ENCODE measurements at places on chromosomes 5 and 9.

DNA sequence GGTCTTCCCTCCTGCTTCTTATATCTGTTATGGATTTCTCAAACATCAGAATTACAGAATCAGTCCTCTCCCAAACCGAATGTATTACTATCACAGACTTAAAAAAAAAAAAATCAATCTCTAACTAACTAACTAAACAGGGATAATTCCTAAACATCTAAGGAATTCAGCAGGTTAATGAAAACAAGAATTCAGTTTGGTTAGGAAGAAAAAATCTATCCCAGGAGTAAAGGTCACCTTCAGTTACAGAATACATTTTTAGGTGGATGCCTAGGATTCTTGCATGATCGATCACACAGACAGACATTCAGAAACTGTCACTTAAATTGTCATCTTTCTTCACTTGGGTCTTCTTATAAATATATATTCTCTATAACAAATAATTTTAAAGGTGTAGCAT lies 11.5 kb downstream of the PTAR1 start:
- no peak for DNase-seq

DNA sequence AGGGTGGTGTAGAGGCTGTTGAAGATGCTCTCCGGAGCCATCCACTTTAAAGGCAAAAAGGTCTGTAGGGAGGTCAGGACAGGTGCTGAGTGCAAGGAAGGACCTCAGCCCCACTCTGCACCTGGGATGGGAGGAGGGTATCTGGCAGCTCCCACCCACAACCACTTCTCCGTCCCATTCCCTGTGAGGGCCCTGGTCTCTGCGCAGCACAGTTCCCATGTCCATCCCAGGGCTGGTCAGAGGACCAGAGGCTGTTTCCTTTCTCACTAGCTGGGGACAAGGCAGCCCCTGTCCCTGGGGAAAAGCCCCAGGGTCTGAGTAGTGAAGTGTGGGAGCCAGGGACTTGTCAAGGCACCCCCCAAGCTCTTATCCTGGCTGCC lies 33.7 kb upstream of the CSF1R start:
- DNase-seq, result no peak

GRCh38 chr9:121895818-121896544 lies 197.1 kb downstream of the TTLL11 start:
- DNase-seq, result no peak

DNA sequence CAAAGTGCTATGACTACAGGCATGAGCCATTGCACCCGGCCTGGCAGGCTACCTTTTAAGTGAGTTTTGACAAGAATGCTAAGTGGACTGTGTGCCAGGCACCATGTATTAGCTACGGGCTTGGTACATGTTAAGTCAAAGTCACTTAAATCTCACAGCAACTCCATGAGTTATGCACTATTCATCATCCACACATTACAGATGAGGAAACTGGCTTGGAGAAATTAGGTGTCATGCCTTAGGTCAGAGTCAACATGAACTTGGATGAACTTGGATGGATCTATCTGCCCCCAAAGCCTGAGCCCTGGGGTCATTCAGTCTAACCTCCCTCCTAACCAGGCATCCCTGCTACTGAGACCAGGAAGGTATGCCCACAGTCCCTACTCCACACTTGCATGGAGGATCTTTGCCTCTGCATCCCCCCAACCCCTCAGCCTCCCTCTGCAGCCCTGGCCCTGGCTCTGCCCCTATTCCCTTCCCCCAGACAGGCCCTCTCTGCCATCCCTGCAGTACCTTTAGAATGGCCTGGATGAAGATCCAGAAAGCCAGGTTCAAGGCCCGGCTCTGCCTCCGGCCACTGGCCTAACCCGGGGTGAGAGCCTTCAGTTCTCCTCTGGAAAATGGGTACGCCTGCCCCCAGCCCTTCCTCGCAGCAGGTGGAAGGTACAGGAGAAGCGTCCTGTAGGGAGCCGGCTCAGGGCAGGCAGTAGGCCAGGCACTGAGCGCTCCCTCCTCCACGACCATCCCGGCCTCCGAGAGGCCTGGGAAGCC lies 685 bp upstream of the ADGRD2 start:
- no peak for DNase-seq

GRCh38 chr5:159210210-159210661 lies 883 bp upstream of the RNF145 start:
- peak; percentile 24 for DNase-seq

DNA sequence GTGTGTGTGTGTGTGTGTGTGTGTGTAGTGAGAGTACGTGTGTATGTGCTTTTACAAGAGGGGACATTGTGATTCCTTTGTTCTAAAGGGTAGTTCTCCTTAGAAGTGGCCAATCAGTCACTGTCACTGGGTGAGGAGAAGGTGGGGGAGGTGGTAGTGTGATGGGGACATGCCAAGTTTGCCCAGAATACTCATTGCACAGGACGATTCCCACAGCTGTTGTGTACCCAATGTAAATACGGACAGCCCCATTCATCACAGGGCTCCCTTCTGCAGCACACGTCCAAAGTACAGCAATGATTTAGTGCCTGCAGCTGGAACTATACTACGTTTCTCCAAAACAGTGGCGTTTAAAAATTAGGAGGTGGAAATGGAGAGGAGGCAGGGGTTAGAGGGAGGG lies 287.8 kb downstream of the TLR4 start:
- no peak for DNase-seq

- DNase-seq, result no peak
Measured at GRCh38 chr9:112380825-112381221, 915 bp downstream of the HSDL2 start.

- no peak for DNase-seq
Measured at GRCh38 chr9:131667576-131667975, 72.3 kb downstream of the RAPGEF1 start.

- no peak for DNase-seq
Measured at GRCh38 chr5:126129431-126129830, 293.8 kb upstream of the GRAMD2B start.

GRCh38 chr9:137406085-137406760 lies 16.7 kb downstream of the EXD3 start:
- DNase-seq, result no peak

- DNase-seq, result no peak
Measured at GRCh38 chr5:37950436-37950835, 110.6 kb upstream of the GDNF start.

DNA sequence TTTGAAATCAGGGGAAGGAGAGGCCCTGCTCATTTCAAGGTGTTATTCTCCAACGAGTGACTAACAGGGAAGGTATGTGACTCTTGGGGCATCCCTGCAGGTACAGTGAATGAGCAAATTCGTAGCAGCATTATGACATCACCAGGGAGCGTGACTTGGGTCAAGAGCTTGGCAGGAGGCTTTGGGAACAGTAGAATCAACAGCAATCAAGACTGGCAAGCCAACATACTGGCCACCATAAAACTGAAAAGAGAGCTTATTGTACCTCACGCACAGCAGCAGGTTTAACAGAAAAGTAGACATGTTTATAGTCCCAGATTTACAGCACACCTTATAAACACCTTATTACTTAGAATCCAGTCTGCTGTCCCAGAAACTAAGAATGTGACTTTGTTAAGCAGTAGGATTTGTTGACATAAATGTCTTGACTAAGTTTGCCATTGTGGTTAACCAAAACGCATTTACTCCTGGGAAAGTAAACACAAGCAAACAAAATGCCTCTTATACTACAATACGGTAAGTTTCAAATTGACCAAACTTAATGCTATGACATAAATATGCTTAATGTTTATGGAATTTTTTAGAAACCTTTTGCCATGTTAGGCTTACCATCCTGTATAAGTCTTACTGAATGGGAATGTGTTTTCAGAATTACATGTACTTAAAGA lies 297.8 kb downstream of the NPR3 start:
- no peak for DNase-seq

DNA sequence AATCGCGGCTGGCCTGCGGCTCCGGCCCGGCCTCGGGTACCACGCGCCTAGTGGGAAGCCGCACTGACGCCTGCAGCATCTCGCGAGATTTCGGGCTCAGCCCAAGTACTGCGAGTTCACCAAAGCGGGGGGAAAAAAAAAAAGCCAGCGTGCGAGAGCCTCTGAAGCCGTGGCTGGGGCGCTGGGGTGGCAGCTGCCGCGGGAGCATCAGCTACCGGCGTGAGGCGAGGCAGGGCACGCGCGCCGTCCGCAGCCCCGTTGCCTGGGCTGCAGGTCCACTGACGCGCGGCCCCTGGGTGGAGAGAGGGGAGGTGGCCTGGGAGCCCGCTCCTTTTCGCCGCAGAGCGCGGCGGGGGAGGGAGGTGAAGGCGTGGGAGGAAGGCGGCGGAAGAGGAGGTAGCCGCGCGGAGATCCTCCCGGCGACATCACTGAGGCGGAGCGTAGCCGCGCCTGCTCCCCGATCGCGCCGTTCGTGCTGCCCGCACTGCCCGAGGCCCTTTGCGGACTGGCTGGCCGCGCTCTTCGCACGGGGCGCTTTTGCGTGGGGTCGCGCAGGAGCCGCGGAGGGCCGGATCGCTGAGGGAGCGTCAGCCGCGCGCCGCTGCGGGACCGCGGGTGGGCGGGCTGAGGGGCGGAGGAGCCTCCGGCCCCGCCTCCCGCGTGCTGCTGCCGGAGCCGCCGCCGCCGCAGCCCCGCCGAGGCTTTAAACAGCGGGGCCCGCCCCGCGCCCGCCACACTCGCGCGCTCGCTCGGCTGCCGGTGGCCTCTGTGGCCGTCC lies at the start of gene SLC12A2:
TSS of gene SLC12A2 (plus strand) at position 734 of the 778 bp plus-strand sequence. CDS start 189 bp downstream, outside the sequence.
- DNase-seq, result peak; percentile 92

- no peak for DNase-seq
Measured at GRCh38 chr9:69190863-69191181, 16.7 kb downstream of the TJP2 start.

DNA sequence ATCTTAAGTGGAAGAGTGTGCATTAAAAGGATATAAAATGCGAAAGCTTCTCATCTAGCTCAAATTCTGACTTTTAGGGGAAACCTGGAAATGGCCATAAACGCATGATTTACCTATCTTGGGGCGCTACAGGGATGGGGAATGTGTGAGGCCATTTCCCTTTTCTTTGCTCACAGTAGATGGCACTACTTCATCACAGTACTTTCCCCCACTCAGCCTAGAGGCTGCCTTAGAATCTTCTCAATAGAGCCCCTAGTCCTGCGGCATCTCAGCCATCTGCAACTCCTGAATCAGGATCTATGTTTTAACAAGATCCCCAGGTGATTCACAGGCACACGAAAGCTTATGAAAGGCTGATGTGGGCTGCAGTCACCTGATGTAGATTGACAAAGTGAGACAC lies 110.8 kb downstream of the LHFPL2 start:
- peak; percentile 73 for DNase-seq

DNA sequence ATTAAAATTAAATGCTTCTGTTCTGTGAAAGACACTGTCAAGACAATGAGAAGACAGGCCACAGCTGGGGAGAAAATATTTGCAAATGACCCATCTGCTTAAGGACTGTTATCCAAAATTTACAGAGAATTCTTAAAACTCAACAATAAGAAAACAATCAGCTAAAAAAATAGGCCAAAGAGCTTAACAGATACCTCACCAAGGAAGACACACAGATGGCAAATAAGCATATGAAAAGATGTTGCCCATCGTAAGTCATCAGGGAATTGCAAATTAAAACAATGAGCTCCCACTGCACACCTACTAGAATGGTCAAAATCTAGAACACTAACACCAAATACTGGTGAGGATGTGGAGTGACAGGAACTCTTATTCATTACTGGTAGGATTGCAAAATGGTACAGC lies 10.3 kb downstream of the WNK2 start:
- DNase-seq, result no peak

DNA sequence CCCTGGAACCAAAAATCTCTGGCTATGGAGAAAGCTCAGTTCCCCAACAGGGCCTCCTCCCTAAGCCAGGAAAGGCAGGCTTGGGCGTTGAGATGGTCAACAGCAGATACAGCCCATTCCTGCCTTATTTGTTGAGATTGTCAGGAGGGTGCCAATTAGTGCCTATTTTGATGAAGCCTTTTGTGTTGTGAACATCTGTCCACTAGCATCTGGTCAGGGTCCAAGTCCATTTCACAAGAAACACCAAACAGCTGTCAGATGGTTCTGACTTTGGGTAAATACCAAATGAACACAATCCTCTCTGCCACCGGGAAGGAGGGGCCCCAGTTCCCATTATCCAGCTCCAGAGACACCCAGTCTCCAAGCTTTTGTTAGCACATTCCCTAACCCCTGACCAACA lies 19.9 kb downstream of the SEMA6A start:
- DNase-seq, result no peak

DNA sequence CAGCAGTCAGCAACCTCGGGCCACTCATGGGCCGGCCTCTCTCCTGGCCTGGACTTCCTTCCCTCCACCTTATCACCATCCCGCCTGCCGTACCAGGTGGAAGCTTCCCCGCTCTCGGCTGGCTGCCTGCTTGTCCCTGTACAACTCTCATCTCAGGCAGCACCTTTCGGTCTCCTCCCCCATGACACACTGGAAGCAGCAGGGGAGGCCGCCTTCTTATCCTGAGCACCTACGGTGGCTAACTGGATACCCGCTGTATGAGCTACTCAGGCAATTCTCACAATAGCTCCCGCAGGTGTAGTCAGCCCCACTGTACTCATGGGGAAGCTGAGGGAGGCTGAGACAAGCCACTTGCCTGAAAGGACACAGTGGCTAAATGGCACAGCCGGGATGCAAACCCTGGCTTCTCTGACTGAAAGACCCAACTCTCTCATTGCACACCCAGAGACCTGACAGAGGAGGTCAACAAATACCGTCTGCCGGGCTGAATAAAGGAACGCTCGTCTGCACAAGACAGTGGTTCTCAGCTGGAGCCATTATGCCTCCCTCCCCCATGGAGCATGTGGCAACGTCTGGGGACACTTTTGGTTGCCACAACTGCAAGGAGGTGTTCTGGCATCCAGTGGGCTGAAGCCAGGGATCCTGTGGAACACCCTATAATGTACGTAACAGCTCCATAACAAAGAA lies 9.6 kb downstream of the STK10 start:
- DNase-seq, result no peak

DNA sequence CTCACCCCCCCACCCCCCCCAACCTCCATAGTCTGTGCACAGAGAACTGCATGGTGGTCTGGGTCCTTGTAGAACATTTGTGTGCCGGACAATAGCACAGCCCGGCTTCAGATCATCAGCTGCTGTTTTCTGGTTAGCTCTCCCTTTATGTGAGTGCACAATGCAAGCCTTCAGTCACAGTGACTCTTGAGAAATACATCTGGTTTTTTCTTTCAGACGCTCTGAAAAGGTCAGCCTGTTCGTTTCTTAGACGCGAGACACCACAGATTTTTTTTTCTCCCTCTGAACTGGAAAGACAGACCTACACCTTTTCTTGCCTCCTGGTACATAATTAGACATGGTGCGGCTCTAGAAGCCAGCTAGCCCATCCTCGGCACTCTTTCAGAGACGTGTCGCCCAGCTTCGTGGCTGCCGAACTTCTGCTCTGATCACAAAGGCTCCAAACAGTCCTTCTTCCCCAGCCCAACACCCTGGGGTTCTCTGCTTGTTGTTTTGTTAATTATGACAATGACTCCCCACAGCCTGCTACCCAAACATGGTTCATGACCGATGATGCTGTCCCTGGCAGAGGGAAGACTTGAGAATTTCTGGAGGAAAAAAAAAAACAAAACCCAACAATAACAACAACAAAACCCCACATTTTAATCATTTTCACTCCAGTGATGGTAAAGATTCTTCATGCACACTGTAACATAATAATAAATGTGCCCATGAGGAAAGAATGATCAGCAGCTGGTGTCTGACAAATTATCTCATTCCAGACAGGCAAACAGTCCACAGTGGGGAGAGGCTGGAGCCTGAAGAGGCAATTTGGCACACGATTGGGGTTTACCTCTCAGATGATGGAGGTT lies 241.4 kb upstream of the ZNF462 start:
- no peak for DNase-seq

All from D341Med (cell line).